ENCODE measurements at places on chromosomes 11 and 22.

GRCh38 chr11:35391922-35392688 is 27.3 kb downstream of the SLC1A2 start:
- no peak overlapping the region for H3K27ac ChIP-seq
- no peaks in the 10 kb centered on the region for H3K36me3 ChIP-seq
- H3K4me3 ChIP-seq = no peak overlapping the region
- peaks cover 18% of the 10 kb centered on the region for H3K4me1 ChIP-seq

DNA sequence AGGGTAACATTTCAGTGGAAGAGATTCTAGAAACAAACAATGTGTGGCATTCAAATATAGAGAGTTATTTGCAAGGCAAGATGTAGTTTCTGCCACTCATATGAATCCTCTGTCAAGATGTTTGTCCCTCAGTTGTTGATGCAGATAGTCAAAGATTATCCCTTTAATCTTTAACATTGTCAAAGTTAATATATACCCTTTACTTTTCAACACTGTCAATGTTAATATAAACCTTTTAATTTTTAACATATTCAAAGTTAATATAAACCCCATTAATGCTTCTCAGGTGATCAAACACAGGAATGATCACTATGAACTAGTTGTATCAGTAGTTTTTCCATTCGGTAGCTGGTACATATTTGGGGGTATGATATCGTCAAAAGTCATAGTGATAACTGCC is 51.9 kb upstream of the PICALM start:
- no peak overlapping the region for H3K27ac ChIP-seq
- H3K27me3 ChIP-seq = no peaks in the 10 kb centered on the region
- H3K36me3 ChIP-seq = no peaks in the 10 kb centered on the region
- H3K4me1 ChIP-seq = peaks cover 29% of the 10 kb centered on the region

DNA sequence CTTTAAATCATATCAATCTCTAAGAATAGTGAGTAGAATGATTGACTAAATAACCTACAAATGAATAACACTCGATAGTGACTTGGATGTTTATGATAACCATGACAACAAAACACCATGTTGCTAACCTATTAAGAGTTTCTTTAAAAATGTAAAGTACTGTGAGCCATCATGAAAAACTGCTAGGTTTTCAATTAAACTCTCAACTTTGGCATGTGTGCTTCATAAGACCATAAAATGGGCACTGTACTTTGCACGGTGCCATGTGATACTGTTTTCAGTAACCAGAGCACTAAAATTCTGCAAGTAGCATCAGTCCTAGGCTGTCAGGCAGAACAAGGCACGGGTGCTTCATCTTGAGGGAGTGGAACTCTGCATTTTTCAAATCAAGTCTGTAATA is 96.2 kb upstream of the TRIM77 start:
- no peak for DNase-seq
- no peak overlapping the region for H3K27ac ChIP-seq
- no peak overlapping the region for H3K4me3 ChIP-seq
- no peaks in the 10 kb centered on the region for H3K27me3 ChIP-seq

GRCh38 chr11:64802370-64803157 is 450 bp downstream of the MAP4K2 start:
- peaks cover 49% of the 10 kb centered on the region for H3K4me1 ChIP-seq
- peak overlapping the region; percentile 90 for H3K27ac ChIP-seq
- peak; percentile 53 for DNase-seq
- peaks cover 51% of the 10 kb centered on the region for H3K36me3 ChIP-seq
- no peaks in the 10 kb centered on the region for H3K27me3 ChIP-seq
- peak overlapping the region; percentile 87 for H3K4me3 ChIP-seq

DNA sequence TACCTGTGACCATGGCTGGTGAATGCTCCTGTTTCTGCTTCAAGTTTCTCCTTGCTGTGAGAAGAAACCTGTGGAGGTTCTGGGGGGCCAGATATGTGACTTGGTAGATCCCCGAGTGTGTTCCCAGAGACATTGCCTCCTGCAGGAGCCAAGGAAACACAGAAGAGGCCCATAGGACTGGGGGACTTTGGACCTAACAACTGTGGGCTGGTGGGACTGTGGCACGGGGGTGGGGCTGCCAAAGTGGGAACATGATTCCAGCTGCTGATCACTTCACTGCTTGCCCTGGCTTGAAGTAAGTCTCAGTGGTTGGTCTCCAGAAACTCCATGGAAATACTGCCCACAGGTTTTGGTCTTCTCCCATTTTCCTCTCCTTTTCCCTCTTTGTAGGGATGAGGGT is 4.1 kb upstream of the NR1H3 start:
- no peak overlapping the region for H3K4me3 ChIP-seq
- H3K27me3 ChIP-seq = no peaks in the 10 kb centered on the region
- DNase-seq = no peak
- no peaks in the 10 kb centered on the region for H3K36me3 ChIP-seq

DNA sequence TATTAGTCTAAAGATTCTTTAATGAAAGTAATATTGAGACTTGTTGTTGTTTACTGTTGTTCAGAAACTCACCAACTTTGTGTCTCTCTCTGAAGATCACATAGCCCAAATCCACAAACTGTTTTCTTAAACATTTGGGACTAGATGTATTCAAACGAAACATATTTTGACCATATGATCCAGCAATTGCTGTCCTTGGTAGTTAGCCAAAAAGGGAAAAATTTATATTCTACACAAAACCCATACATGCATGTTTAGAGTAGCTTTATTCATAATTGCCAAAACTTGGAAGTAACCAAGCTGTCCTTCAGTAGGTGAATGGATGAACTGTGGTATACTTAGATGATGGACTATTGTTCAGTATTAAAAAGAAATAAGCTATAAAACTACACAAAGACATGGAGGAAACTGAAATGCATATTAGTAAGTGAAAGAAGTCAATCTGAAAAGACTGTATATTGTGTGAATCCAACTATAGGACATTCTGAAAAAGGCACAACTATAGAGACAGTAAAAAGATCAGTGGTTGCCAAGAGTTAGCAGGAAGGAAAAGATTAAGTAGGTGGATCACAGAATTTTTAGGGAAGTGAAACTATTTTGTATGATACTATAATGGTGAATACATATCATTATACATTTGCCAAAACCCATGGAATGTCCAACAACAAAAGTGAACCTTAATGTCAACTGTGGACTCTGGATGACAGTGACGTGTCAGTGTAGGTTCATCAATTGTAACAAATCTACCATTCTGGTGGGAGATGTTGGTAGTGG is 442.9 kb downstream of the INSC start:
- H3K27ac ChIP-seq = no peak overlapping the region
- no peak for DNase-seq
- no peaks in the 10 kb centered on the region for H3K27me3 ChIP-seq
- no peaks in the 10 kb centered on the region for H3K36me3 ChIP-seq
- H3K4me3 ChIP-seq = no peak overlapping the region

GRCh38 chr11:94731880-94732601 is 36.1 kb upstream of the AMOTL1 start:
- peaks cover 5% of the 10 kb centered on the region for H3K27me3 ChIP-seq
- H3K4me1 ChIP-seq = peaks cover 2% of the 10 kb centered on the region
- H3K36me3 ChIP-seq = no peaks in the 10 kb centered on the region
- no peak overlapping the region for H3K4me3 ChIP-seq
- H3K27ac ChIP-seq = no peak overlapping the region

DNA sequence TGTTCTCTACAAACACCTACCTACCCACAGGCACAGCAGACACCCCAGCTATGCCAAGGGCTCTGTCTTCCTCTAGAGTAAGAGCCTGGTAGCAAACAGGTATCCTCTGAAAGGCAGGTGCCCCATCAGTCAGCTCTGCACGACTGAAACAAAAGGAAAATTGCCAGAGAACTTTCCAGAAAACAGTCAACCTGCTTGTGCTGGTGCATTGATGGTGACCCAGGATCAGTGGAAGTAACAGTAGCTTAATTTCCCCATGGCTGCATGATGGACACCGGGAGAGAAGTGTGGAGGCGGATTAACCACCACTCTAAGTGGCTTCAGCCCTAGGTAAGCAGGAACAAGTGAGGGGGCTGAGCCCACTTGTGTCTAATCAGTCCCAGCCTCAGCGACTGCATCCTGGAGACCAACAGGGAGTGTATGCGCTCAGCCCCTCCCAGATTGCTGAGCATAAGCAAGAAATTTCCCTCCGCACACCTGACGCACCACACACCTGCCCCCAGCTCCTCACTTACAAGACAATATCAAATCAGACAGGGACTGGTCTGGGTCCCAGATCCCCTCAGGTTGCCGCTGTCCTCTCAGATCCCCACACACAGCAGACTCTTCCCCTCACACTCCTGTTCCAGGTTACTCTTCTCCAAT is 70.7 kb upstream of the IGLL5 start:
- H3K4me1 ChIP-seq = peaks cover 50% of the 10 kb centered on the region
- H3K36me3 ChIP-seq = no peaks in the 10 kb centered on the region
- H3K27me3 ChIP-seq = peaks cover 4% of the 10 kb centered on the region
- no peak overlapping the region for H3K27ac ChIP-seq

DNA sequence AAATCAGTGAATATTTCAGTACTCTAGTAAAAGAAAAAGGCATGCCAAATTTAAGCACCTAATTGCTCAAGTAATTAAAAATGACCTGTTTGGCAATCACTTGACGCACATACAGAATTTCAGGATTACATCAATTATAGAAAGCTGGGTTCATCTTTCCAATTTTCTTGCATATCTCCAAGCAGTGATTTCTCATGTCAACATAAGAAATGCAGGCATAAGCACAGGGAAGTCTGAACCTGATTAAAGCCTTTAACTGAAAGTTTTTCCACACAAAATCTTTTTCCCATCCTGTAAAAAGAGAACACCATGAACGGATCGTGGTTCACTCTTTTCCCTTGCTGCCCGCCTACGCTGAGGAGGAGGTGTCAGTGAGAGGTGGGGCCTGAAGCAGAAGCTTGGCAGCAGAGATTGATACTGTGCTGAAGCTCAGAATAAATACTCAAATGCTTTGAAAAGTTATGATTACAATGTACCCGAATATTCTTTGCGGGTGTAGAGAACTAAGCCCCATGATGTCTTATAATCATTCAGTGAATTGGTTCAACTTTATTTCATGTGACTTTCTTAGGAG is 704.1 kb upstream of the CCDC90B start:
- H3K4me3 ChIP-seq = no peak overlapping the region
- H3K27ac ChIP-seq = no peak overlapping the region
- H3K27me3 ChIP-seq = no peaks in the 10 kb centered on the region

- peak; percentile 3 for DNase-seq
- H3K36me3 ChIP-seq = no peaks in the 10 kb centered on the region
- H3K27ac ChIP-seq = no peak overlapping the region
- no peak overlapping the region for H3K4me3 ChIP-seq
Measured at GRCh38 chr11:133134314-133135173, 397.8 kb downstream of the OPCML start.

DNA sequence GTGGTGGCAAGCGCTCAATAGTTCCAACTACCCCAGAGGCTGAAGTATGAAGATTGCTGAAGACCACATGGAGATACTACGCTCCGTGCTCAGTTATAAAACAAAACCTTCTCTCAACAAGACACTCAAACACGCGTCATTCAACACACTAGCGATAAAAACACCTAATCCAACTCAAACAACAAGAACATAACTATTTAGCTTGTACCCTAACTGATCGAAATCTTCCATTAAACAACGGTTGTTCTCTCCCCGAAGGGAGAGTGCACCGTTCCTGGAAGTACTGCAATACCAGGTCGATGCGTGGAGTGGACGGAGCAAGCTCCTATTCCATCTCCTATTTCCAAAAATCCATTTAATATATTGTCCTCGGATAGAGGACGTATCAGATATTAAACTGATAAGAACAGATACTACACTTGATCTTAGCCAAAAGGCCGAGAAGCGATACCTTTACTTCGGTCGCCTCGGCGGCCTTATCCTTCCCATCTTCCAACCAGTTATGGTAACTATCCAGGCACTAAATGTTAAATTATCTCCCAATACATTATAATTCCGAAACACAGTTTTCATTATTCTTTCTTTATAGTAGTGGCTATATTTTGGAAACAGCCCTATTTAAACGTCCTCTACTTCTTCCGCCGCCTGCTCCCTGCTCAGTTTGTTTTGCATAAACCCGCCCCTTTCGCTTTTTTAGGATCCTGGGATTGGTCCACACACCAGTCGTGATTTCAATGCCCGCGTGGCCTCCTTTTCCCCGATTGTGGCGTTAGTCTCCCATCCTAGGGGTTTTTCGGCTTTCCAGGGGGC is 2.2 kb upstream of the WDR74 start:
- peaks cover 13% of the 10 kb centered on the region for H3K4me1 ChIP-seq
- peaks cover 9% of the 10 kb centered on the region for H3K36me3 ChIP-seq
- peak; percentile 90 for DNase-seq
- H3K4me3 ChIP-seq = no peak overlapping the region

- no peak overlapping the region for H3K27ac ChIP-seq
- no peak for DNase-seq
- no peaks in the 10 kb centered on the region for H3K36me3 ChIP-seq
- peaks cover 30% of the 10 kb centered on the region for H3K27me3 ChIP-seq
Measured at GRCh38 chr11:32420937-32421901, 14.1 kb downstream of the WT1 start.

DNA sequence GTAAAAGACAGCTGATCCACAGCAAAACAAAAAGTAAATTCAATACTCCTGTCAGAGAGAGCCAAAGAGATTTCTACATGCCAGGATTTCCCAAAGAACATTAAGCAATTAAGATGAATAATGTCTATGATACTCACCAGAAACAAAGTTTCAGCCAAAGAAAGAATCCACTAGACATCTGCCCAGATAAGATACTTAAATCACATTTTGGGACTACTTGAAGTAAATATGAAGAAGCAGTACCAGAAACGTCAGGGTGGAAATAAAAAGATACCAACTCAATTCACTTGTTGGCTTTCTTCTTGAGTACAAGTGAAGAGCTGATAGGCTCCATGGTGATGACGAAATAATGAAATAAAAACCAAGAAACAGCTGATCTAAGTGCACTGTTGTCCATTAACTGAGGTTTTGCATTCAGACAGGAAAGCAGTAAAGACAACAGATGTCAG is 31.6 kb upstream of the ARHGAP32 start:
- peaks cover 15% of the 10 kb centered on the region for H3K4me1 ChIP-seq
- no peaks in the 10 kb centered on the region for H3K27me3 ChIP-seq
- H3K4me3 ChIP-seq = no peak overlapping the region
- no peak for DNase-seq
- H3K36me3 ChIP-seq = peaks cover 12% of the 10 kb centered on the region

DNA sequence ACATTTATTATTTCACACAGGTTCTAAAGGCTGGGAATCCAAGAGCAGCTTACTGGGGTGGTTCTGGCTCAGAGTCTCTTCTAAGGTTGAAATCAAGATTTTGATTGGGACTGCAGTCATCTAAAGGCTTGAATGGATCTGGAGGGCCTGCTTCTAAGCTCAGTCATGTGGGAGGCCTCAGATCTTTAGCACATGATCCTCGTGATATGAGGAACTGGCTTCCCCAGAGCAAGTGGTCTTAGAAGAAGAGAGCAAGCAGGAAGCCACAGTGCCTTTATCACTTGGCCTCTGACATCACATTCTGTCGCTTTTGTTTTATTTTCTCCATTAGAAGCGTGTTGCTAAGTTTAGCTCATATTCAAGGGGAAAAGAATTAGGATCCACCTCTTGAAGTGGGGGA is 88.9 kb downstream of the ARFGAP2 start:
- H3K4me1 ChIP-seq = no peaks in the 10 kb centered on the region
- H3K36me3 ChIP-seq = no peaks in the 10 kb centered on the region
- H3K27me3 ChIP-seq = no peaks in the 10 kb centered on the region

GRCh38 chr11:12091956-12092558 is 18.3 kb upstream of the MICAL2 start:
- H3K4me1 ChIP-seq = peaks cover 11% of the 10 kb centered on the region
- peaks cover 14% of the 10 kb centered on the region for H3K27me3 ChIP-seq
- no peaks in the 10 kb centered on the region for H3K36me3 ChIP-seq

Measured in stimulated activated naive B cell treated with anti-CD40 and anti-IgM and Interleukin-4, amounts not matched to agents 10 μg/mL and 1 μg/mL and 100 μg/mL, for 72 hours (primary cell).